ENCODE measurements at places on chromosomes 3 and 15. TPM values are rescaled to one million over a fixed set of nuclear protein-coding genes. Genes with fewer than 3 reads are reported as not detected.

The EID1 gene
- total RNA-seq = 62.7 TPM

The SLC28A2 gene
- total RNA-seq = not detected

The MORC1 gene
- total RNA-seq = not detected

The TPRG1 gene
- total RNA-seq = 0.41 TPM

DNA sequence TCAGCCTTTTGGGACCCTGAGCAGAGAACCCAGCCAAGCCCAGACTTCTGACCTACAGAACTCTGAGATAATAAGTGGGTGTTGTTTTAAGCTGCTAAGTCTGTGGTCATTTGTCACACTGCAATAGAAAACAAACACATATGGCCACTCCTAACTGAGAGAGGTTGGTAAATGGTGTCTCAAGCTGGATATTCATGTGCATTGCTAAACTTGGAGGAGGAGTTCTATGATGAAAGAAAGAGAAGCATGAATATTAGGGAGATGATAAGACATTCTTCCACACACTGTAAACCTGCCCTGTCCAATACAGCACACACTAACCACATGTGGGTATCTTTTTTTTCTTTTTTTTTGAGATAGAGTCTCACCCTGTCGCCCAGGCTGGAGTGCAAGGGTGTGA is 27.8 kb upstream of the UBL7 start:
- no peak for DNase-seq

DNA sequence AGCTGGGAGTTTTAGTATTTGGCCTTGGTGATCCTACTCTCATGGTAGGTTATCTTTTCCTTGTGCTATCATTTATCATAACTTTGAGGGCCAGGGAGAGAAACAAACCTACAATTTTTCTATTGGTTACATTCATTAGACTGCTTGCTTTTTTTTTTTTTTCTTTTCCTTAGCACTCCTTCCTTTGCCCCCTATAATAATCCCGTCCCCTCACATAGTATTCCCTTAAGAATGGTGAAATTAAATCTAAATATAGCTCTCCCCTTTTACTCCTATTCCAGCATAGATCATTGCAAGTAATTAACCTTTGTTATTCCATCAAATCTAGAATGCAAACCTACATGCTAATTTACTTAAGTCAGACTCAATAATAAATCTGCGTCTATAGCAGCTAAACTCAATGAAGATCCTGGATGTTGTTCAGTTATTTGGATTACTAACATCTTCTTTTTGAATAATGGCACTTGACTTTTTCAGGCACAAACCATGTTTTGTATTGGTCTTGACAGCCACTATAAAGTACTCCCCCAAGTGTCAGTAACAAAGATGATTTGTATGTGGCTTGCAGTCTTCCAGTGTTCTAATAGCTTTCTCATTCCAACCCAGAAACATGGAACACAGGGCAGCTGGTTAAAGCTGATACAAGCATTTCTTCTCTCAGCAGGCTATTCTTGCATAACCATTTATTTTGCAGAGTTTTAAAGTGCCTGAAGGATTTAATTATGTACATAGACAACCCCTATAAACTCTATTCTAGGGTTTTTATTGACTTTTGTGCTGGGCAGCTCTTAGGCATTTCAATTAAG is 420.6 kb downstream of the MECOM start:
- no peak for DNase-seq

DNA sequence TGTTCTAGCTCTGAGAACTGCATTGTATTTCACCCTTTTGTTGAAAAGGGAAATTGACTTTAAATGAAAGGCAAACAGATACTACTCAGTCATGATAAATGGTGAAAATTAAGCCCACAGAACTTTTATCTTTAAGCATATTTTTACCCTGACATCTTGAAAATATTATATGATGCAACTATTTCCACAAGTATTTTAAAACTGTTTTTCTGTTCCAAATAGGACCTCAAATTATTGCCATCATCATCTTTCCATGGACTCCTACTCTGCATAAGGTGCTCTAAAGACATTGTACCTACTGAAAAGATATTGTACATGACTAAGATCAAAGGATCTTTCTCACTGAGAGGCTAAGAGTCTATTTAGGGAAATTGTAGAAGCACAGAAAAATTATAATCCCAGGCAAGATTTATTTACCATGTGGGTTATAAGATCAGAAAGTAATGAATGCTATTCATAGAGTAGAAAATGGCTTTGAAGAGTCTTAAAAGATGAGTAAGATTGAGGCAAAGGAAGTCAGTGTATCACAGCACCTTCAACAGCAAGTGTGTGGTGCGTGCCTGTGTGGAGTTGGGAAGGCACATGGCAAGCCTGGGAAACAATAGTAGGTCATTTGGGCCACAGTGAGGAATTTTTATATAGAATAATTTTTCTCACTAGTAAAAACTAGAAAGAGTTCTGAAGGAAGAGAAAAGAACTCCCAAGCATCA is 68.8 kb downstream of the VGLL3 start:
- DNase-seq = no peak

Measured in B cell (primary cell).